ENCODE measurements at places on chromosomes 2 and 18. TPM values are rescaled to one million over a fixed set of nuclear protein-coding genes. Genes with fewer than 3 reads are reported as not detected.

DNA sequence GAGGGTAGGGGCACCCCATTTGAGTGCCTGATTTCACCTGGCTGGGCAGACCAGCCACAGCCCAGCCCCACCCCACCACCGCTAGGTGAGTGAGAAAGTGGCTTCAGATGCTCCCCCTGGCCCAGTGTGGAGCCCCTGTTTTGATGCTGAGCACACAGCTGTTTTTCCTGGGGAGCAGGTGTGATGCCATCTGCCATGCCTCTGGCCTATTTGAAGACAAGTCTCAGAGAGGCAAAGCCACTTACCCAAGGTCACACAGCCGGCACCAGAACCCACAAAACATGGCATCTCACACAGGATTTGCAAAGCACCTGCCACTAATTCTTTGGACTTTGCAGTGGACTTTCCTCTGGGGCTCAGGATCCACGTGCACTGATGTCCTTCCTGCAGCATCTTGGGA is 131.3 kb downstream of the INHBB start:
- DNase-seq = no peak
- no peak overlapping the region for H3K4me3 ChIP-seq
- H3K36me3 ChIP-seq = no peaks in the 10 kb centered on the region
- no peaks in the 10 kb centered on the region for H3K27me3 ChIP-seq
- H3K4me1 ChIP-seq = no peaks in the 10 kb centered on the region

DNA sequence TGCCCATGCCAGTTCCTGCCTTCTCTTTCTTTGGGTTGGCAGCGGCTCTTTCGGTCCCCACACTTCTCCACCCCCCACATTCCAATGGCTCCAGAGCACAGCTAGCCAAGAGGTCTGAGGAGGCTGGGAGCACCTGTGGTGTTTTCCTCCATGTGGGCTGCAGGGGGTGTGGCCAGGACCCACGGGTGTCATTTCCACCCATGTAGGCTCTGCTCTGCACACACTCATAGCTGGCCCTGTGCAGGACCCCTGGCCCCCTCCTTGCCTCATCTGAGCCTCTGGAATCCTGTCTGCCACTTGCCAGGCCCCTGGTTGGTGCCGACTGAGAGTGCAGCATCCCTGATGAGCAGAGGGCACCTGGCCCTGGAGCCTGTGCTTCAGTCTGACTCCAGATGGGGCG is 46.3 kb downstream of the DYSF start:
- DNase-seq = no peak
- H3K4me3 ChIP-seq = no peak overlapping the region
- no peaks in the 10 kb centered on the region for H3K36me3 ChIP-seq

DNA sequence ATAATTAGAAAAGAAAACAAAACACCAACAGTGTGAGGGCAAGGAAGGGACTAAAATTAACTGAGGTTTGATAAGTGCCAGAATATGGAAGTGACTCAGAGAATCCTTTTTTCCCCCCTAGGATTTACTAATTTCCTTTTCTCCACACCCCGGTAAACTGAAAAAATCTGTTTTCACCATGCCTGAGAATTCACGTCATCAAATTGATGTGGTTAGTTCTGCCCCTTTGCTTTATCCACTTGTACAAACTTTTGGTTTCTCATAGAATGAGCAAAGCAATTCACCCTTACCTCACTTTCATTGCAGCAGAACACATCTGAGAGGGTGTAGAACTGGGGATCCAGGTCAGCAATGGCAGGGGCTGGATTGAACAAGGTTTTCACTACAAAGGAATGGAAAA is 57.8 kb downstream of the RBKS start:
- no peaks in the 10 kb centered on the region for H3K4me1 ChIP-seq
- no peak for DNase-seq
- no peak overlapping the region for H3K27ac ChIP-seq
- H3K4me3 ChIP-seq = no peak overlapping the region
- no peaks in the 10 kb centered on the region for H3K36me3 ChIP-seq

Gene MEP1B
- total RNA-seq = not detected

DNA sequence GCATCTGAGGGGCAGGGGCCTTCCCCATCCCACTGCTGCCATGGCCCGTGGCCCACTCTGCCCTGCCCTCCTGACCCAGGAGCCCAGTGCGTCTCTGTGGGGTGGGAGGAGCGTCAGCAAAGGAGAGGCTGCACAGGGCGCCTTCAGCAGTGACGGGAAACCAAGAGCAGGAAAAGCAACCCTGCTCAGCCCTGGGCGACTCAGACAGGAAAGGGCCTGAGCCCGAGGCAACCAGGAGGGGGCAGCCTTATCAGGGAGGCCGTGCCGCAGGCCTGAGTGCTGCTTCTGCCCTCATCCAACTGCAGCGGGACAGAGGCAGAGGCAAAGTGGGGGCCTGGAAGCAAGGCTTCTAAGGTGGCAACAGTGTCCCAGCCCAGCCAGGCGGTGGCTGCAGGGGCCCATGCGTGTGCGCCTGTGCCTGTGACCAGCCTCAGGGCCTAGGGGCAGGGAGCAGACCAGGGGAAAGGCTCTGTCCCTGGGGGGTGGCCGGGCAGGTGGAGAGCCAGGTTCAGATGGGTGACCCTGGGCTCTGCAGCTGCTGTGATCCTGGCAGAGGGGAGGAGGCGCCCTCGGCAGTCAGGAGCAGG is 23.3 kb upstream of the ALPI start:
- H3K4me3 ChIP-seq = no peak overlapping the region
- H3K36me3 ChIP-seq = no peaks in the 10 kb centered on the region
- H3K4me1 ChIP-seq = no peaks in the 10 kb centered on the region
- no peak for DNase-seq
- H3K27me3 ChIP-seq = peaks cover 20% of the 10 kb centered on the region
- no peak overlapping the region for H3K27ac ChIP-seq

Gene KCNIP3
- total RNA-seq = 2.0 TPM

Gene UGT1A5
- 5.2 TPM for total RNA-seq

Gene ZBTB7C
- total RNA-seq = 38.2 TPM

Gene ACADL
- 1.3 TPM for total RNA-seq

DNA sequence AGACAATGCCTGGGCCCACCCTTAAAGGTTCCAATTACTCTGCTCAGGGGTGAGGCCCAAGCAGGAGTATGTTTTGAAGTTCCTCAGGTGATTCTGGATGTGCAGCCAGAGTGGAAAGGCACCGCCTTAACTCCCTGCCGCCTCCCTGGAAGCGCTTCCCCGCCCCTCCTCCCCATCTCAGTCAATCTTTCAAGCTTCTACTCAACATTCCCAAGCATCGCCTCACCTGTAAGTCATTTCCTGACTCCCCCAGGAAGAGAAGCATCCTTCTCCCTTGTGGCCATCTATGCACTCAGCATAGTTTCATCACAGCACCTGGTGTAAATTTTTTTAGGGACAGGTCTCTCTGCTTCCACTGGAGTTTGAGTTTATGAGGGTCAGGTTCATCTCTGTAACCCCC is 67.5 kb downstream of the MYL12B start:
- H3K27ac ChIP-seq = no peak overlapping the region
- no peak overlapping the region for H3K4me3 ChIP-seq
- H3K4me1 ChIP-seq = no peaks in the 10 kb centered on the region
- no peak for DNase-seq
- no peaks in the 10 kb centered on the region for H3K27me3 ChIP-seq

Gene TXNDC9
- total RNA-seq = 32.8 TPM

Gene LHCGR
- total RNA-seq = not detected

Gene RAD51AP2
- total RNA-seq = 0.04 TPM

DNA sequence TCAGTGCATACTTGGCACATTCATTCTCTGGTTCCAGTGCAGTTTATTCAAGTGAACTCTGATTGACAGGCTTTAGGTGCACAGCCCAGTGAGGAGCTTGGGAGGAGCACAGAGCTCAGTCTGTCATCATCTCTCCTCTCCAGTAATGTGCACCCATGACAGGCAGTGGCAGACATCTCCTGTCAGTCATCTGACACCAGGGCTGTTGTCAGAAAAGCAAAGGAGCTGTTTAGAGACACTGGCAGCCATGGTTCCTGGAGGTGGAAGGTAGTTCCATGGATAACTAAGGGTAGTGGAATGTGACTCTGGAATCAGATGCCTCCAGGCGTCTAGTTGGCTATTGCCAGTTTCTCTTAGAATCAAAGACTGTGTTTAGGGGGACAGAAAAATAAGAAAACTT is 308.8 kb downstream of the DCDC2C start:
- H3K4me3 ChIP-seq = no peak overlapping the region
- no peak overlapping the region for H3K27ac ChIP-seq
- no peaks in the 10 kb centered on the region for H3K27me3 ChIP-seq
- no peaks in the 10 kb centered on the region for H3K4me1 ChIP-seq

GRCh38 chr2:168948621-168949212 is 47.6 kb downstream of the G6PC2 start:
- H3K36me3 ChIP-seq = no peaks in the 10 kb centered on the region
- no peaks in the 10 kb centered on the region for H3K27me3 ChIP-seq
- H3K27ac ChIP-seq = no peak overlapping the region
- DNase-seq = no peak

Gene GPBAR1
- not detected for total RNA-seq

DNA sequence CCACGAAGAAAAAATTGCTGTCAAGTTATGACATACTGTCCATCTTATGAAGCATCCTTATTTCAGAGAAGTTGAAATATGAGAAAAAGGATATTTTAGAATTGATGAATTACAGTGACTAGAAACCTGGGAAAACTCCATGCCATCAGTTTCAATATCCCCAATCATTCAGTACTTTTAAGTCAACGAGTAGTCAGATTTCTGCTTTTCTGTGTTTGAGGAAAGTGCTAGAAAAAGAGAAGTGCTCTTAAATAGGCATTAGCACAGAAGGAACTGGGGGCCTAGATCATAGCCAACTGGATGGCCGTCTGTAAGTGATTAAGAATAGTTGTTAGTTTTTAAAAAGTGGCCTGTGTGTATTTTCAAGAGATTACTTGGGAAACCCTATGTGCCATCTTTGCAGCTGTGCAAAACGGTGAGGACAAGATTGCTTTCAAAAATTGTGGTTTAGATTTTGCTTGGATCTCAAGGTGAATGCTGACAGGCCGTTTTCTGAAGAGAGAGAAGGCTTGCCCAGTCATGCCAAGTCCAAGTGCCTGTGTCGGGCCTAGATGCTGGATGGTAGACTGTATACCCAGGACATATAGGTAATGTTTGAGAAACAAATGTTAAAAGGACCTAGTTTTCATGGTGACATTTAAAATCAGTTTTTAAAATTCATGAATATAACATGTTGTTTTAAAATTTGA is 5.1 kb downstream of the NEDD4L start:
- no peaks in the 10 kb centered on the region for H3K36me3 ChIP-seq
- no peak overlapping the region for H3K4me3 ChIP-seq
- peaks cover 10% of the 10 kb centered on the region for H3K4me1 ChIP-seq
- no peaks in the 10 kb centered on the region for H3K27me3 ChIP-seq

- H3K4me1 ChIP-seq = peaks cover 40% of the 10 kb centered on the region
- H3K4me3 ChIP-seq = no peak overlapping the region
- H3K36me3 ChIP-seq = no peaks in the 10 kb centered on the region
- DNase-seq = no peak
- H3K27me3 ChIP-seq = no peaks in the 10 kb centered on the region
These were observed 117.1 kb upstream of the MGAT5 start for GRCh38 chr2:134136731-134137130.

GRCh38 chr2:179946810-179947615 is 60.1 kb downstream of the CWC22 start:
- no peak for DNase-seq
- no peaks in the 10 kb centered on the region for H3K4me1 ChIP-seq
- no peak overlapping the region for H3K4me3 ChIP-seq
- no peaks in the 10 kb centered on the region for H3K27me3 ChIP-seq

DNA sequence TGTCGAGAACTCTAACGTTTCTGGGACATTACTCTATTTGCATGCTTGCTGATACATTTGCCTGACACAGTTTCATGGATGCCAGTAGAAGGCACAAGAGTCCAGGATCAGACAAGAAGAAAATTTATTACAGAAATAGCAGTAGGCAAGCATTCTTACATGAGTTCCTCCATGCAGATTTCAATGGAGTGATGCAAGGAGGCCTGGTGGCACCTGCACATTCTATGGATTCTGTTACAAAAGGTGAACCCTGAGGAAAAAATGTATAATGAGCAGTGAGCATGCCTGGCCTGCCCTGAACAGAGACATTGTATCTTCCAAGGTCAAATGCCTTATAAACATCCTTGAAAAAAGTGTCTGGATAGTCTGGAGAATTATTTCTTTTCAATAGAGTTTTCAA is 142.9 kb downstream of the DSEL start:
- H3K4me3 ChIP-seq = no peak overlapping the region
- H3K27ac ChIP-seq = no peak overlapping the region
- no peak for DNase-seq
- no peaks in the 10 kb centered on the region for H3K36me3 ChIP-seq
- no peaks in the 10 kb centered on the region for H3K4me1 ChIP-seq

- DNase-seq = no peak
- no peak overlapping the region for H3K27ac ChIP-seq
- H3K27me3 ChIP-seq = no peaks in the 10 kb centered on the region
- H3K4me3 ChIP-seq = no peak overlapping the region
These were observed 85.3 kb downstream of the NRP2 start for GRCh38 chr2:205767617-205768016.

Data from esophagus squamous epithelium (tissue), 5 donors.